ENCODE measurements at places on chromosomes 1 and 21.

DNA sequence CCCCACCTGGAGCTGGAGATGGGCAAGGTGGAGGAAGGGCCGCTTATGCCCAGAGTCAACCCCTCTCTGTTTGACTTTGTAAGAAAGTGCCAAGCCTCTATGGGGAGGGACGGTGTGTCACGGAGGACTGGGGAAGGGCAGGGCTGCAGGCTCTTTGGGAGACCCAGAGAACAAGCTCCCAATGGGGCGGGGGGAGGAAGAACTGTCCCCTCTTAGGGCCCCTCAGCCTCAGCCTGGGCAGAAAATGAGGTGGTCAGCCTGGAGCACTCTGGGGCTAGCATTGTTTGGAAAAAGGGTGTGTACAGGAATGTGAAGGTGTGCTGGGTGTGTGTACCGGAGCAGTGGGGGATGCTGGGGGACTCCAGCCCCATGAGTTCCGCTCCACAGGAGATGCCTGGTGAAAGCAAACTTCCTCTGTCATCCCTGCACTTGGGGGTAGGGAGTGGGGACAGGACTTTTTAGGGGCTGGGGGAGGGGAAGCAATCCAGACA lies 1.2 kb upstream of the INAVA start:
- no peak for DNase-seq

- DNase-seq: no peak
Observed at GRCh38 chr21:42513151-42513984, at the start of gene SLC37A1. Gene SLC37A1 (plus strand): TSS chr21:42513852. CDS start chr21:42518455, 4,603 bp downstream.

- DNase-seq: no peak
Observed at GRCh38 chr1:183583466-183583865, 6.8 kb downstream of the NCF2 start.

- no peak for DNase-seq
Observed at GRCh38 chr1:232792949-232793348, 12.3 kb upstream of the MAP10 start.

- DNase-seq: no peak
Observed at GRCh38 chr1:196690582-196690981, 38.7 kb downstream of the CFH start.

DNA sequence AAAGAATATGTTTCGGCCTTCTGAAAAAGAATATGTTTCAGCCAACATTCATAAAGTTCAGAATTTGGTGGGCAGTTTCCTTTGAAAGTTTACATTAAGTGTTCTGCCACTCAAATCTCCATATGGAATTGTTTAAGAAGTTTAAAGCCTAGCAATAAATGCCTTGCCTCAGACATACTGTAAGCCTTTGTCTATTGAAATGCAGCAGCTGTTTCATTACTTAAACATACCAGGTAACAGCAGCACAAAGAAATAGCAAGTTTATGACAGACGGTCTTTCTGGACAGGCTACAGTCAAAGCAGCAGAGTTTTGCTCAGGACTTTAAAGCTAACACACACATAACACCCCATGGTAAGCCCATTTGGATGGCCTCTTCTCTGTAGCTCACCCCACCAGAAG lies 38.5 kb upstream of the C1orf105 start:
- DNase-seq: no peak

GRCh38 chr1:232355162-232356006 lies 274.5 kb downstream of the SIPA1L2 start:
- no peak for DNase-seq

GRCh38 chr1:110565565-110565964 lies 40.6 kb downstream of the KCNA2 start:
- no peak for DNase-seq

GRCh38 chr1:233304489-233305102 lies 9.1 kb upstream of the PCNX2 start:
- DNase-seq: peak; percentile 68

- peak; percentile 74 for DNase-seq
Observed at GRCh38 chr1:206575894-206576737, 36.1 kb downstream of the EIF2D start.

- no peak for DNase-seq
Observed at GRCh38 chr1:221698579-221699349, 43.1 kb downstream of the DUSP10 start.

DNA sequence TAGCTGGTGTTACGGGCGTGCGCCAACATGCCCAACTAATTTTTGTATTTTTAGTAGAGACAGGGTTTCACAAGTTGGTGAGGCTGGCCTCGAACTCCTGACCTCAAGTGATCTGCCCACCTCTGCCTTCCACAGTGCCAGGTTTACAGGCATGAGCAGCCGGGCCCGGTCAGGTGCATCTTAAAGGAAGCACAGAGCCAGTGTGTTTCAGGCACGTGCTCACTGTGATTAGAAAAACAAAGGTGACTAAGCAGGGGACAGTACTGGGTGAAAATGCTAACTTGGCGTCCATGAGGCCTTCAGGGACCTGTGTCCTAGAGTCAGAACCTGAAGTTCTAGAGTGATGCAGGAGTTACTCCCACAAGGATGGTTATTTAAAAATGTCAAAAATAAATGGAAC lies 60.0 kb upstream of the GJA8 start:
- no peak for DNase-seq

- DNase-seq: peak; percentile 81
Observed at GRCh38 chr1:40508375-40509341, at the start of gene EXO5. Gene EXO5 (plus strand): TSS chr1:40508767. CDS start chr1:40514545, 5,778 bp downstream.

DNA sequence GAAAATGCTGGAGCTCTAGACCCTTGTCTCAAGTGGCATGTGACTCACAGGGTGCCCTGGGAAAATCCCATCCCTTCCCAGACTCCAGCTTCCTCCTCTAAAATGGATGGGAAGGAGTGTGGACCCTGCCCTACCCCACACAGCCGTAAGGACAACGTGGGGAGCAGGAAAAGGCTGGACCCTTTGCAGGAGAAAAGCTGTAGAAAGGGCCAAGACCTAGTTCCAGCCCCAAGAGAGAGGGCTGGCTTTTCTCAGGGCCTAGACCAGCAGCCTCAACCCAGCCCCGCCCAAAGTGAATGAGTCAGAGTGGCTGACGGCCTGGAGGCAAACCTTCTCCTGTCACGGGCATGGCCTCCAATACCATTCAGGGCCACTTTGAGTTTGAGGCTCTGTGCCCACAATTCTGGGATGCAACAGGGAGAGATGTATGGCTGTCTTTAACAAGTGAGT lies 1.1 kb downstream of the LAMB3 start:
- DNase-seq: no peak

- peak; percentile 87 for DNase-seq
Observed at GRCh38 chr1:241356519-241357365, at the start of gene RGS7. Gene RGS7 (minus strand): TSS chr1:241357205.

DNA sequence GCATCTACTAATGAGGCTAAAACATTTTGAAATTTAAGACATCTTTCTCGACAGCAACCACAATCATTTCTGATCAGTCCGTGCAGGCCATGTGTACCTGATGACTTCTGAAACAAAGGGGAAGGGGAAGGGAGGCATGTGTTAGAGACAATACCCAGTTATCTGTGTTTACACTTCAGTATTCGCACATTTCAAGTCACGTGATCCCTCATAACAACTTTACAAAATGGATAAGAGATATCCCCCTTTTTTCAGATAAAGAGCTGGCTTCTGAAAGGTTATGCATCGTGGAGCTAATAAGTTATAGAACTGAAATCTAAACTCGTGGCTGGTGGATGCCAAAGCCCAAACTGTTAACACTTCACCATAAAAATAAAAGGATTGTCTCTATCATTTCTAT lies 175.7 kb downstream of the CHRM3 start:
- DNase-seq: no peak

Measured in NCI-H1436 (cell line).